NCI-H1092 treated with DMSO at 0.1 percent for 48 hours (cell line): ENCODE measurements at places on chromosomes 12 and 14.

- no peak for DNase-seq
Measured at GRCh38 chr12:128571906-128572810, 251.6 kb downstream of the SLC15A4 start.

DNA sequence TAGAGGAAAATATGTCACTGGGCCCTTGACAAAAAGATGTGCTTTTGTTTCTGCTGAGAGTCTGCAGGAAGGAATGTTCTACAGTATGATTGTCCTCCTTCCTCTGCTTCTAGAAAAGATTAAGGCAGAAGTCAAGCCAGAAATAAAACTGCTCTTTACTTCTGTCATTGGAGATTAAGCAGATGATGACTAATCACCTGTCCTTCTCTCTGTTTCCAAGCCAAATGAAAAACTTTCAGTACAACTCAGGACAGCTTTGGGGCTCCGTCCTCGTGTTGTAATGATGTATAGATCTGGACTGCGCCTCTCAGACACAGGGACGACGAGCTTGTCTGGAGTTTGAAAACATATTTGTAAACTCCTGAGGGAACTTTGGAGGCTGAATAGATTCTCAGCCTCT lies 159.3 kb downstream of the DYRK2 start:
- DNase-seq: no peak

GRCh38 chr14:93891756-93892504 lies 35.2 kb upstream of the FAM181A start:
- DNase-seq: no peak

GRCh38 chr14:102125546-102125945 lies 14.2 kb upstream of the WDR20 start:
- DNase-seq: no peak

DNA sequence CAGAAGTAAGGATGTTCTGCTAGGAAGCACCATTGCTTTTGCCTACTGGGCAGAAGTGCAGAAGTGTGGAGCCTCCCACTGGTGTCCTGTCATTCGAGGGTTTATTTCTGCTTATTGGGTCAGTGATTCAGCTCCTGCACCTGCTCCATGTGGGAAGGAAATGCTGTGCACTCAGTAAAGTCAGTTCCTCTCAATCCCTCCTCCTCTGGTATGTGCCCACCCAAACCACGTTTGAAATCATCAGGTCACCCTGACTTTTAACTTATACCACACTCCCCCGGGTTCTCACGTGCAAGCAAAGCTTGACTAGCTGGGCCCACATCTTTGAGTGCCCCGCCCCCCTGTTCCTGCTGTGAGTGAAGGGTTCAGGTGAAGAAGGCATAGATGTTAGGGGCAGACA lies 223.7 kb downstream of the CHST11 start:
- no peak for DNase-seq
